Activated CD4-positive, alpha-beta T cell treated with anti-CD3 and anti-CD28 coated beads for 4 hours (primary cell): ENCODE measurements at places on chromosomes 16 and 17.

- DNase-seq = no peak
These were observed 123.3 kb downstream of the CCT6B start for GRCh38 chr17:34837876-34838478.

DNA sequence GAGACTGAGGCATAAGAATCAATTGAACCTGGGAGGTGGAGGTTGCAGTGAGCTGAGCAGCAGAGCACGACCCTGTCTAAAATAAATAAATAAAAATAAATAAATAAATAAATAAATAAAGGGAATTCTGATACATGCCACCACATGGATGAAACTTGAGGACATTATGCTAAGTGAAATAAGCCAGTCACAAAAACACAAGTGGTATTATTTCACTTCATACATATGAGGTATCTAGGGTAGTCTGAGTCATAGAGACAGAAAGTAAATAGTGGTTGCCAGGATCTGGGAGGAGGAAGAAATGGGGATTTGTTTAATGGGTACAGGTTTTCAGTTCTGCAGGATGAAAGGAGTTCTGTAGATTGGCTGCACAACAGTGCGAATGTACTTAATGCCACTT, 16.3 kb downstream of the PIPOX start:
- no peak for DNase-seq

- DNase-seq = no peak
These were observed 4.3 kb upstream of the ADGRG1 start for GRCh38 chr16:57624044-57624688.

GRCh38 chr16:85991856-85992255, 92.9 kb downstream of the IRF8 start:
- no peak for DNase-seq
